Activated naive CD8-positive, alpha-beta T cell treated with anti-CD3 and anti-CD28 coated beads, Interleukin-2, amount 10 ng/mL, durations not matched to agents 7 days and 5 days (primary cell): ENCODE measurements at places on chromosomes 3 and 15. TPM values are rescaled to one million over a fixed set of nuclear protein-coding genes. Genes with fewer than 3 reads are reported as not detected.

Gene ABHD2
- 62.8 TPM for total RNA-seq

Gene STRIT1
- total RNA-seq: not detected

DNA sequence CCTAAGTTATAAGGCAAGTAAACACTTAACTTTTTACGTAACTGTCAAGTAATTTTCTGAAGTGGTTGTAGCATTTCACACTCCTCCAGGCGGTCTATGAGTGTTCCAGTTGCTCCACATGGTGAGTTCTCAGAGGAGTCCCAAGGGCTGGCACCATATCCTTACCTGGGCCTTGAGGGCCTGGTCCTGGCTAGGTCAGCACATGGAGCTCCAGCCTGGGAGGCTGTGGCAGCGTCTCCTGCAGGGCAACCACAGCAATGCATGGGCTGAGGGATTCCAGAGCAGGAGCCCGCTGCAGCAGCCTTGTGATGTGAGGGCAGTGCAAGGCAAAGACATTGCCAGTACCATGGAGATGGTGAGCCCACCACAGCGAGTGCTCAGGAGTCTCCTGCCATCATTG, 32.2 kb upstream of the LYZL4 start:
- no peak overlapping the region for H3K4me3 ChIP-seq
- DNase-seq: no peak
- no peaks in the 10 kb centered on the region for H3K4me1 ChIP-seq
- no peak overlapping the region for H3K27ac ChIP-seq
- H3K36me3 ChIP-seq: no peaks in the 10 kb centered on the region

DNA sequence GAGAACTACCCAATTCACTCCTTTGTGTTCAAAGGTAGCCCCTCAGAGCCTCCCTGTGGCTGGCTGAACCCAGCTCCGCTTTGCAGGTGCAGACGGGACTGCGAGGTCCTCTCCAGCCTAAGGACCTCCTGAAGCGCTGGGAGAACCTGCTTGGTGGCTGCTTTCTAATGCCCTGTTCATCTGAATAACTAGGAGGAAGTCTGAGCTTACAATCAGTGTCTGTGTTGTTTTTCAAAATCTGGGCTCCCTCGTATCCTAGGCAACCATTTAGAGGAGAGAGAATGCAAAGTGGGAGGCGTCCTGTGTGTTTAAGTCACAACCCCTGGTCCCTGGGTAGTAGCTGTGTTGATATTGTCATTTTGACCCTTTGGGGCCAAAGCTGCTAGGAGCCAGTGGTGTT, 99.9 kb downstream of the GABRG3 start:
- H3K4me3 ChIP-seq: no peak overlapping the region
- no peaks in the 10 kb centered on the region for H3K36me3 ChIP-seq
- H3K27ac ChIP-seq: no peak overlapping the region
- no peaks in the 10 kb centered on the region for H3K4me1 ChIP-seq

Gene CCDC9B
- 2.6 TPM for total RNA-seq

DNA sequence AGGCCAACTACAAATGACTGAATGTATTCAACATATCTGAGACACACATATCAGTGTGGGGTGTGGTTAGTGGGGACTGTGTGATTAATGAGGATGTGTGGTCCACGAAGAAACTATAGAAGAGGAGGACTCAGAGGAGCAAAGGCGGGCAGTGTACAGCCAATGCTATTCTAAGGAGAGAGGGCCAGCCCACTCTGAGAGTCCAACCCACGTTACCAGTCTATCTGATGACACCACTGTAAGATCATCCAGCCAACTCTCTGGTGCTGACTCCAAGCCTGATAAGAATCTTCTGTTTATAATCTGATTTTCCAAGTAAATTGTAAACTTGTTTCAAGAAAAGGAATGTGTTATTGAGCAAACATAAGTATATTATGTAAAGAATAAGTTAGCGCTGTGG, 47.2 kb downstream of the MCF2L2 start:
- peaks cover 6% of the 10 kb centered on the region for H3K36me3 ChIP-seq
- no peak overlapping the region for H3K27ac ChIP-seq
- H3K27me3 ChIP-seq: peaks cover 2% of the 10 kb centered on the region
- H3K4me1 ChIP-seq: peaks cover 6% of the 10 kb centered on the region
- H3K4me3 ChIP-seq: no peak overlapping the region
- DNase-seq: no peak
